Cortex of kidney (tissue), 1 donor: ENCODE measurements at places on chromosomes 2 and 18.

- DNase-seq: no peak
Measured at GRCh38 chr2:69285379-69285894, 101.6 kb downstream of the GFPT1 start.

DNA sequence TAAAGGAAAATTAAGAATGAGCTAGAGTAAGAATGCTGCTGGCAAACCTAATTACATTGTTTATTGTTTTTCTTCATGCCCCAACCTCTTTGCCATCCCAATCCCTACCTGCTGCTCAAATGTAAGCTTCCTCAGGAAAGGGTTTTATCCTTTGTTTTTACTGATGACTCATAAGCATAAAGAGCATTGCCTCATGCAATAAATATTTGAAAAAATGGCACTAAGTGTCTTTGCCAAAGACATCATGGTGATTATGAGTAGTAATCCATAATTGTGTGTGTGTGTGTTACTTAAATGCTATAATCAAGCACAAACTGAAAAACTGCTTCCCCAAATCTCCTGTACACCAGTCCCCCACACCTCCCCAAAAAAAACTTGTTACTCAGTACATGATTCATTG, 53.4 kb downstream of the DNER start:
- DNase-seq: no peak

DNA sequence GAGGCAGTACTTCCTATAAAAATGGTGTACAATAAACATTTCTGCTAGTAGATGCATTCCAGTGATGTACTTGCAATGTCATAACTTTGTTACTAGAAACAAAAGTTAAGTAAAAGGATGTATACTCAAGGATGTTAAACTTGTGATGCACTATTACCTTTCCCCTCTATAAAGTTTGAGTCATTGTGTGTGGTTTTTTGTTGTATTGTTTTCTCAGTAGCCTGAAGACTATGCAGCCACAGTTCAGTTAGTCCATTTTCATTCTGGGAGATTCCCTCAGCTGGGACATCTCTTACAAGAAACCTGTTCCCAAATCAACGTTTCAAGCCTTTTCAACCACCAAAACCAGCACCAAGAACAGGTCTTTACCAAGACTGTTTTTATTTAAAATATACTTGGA, 5.6 kb downstream of the ATP5MC3 start:
- DNase-seq: no peak

DNA sequence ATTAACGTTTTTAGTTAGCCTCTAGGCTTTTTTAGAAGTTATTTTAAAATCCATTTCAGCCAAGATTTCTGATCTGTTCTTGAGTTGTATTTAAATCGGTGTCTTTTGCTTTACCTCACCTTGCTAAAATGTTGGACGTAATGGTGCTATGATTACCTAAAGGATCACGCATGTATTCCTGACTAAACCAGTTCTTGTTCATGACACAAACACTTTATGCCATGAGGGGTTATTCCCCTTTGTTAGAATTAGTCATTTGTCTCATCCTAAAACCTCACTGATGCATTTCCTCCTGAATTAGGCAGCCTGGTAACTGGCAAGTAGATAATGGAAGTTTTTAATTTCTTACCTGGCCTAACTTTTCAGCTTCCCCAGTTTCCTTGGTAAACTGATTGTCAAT, 185.4 kb upstream of the TANK start:
- DNase-seq: no peak

DNA sequence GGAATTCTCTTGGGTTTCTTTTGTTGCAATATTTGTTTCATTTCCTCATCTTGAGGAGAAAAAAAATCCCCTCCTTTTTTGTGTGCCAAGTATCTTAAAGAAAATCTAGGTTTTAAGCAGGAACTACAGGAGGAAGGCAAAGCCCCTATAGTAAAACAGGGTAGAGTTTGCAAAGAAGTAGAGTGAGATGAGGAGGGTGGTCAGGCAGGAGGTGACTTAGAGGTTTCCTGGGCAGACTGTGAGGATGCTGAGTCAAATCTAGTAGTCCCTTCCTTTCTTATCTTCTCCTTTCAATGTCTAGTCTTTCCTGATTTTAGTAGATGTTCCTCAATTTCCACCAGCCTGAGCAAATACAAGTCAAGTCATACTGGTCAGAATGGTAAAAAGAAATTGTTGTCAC, 222.5 kb downstream of the PMAIP1 start:
- no peak for DNase-seq

DNA sequence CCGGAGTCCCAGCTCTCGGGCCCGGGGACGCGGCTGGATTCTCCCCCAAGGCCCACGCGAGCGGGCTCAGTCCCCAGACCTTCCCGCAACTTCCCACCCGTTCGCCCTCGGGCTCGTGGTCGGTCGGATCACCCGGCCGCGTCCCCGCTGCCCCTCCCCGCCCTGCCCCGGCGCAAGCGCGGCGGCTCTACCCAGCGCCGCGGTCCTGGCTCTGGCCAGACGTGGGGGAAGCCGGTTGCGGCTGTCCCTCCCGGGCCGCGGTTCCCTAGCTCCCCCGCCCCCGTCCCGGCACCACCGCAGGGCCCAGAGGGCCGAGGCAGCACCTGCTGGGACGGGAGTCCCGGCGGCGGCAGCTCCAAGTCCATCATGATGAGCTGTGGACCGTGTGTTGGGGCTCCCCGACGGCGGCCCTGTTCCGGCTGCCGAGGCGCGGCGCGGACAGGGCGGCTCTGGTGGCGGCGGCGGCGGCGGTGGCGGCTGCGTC, 276 bp downstream of the NFE2L2 start:
- no peak for DNase-seq

- DNase-seq: no peak
Measured at GRCh38 chr2:235598532-235599531, 105.0 kb downstream of the AGAP1 start.

DNA sequence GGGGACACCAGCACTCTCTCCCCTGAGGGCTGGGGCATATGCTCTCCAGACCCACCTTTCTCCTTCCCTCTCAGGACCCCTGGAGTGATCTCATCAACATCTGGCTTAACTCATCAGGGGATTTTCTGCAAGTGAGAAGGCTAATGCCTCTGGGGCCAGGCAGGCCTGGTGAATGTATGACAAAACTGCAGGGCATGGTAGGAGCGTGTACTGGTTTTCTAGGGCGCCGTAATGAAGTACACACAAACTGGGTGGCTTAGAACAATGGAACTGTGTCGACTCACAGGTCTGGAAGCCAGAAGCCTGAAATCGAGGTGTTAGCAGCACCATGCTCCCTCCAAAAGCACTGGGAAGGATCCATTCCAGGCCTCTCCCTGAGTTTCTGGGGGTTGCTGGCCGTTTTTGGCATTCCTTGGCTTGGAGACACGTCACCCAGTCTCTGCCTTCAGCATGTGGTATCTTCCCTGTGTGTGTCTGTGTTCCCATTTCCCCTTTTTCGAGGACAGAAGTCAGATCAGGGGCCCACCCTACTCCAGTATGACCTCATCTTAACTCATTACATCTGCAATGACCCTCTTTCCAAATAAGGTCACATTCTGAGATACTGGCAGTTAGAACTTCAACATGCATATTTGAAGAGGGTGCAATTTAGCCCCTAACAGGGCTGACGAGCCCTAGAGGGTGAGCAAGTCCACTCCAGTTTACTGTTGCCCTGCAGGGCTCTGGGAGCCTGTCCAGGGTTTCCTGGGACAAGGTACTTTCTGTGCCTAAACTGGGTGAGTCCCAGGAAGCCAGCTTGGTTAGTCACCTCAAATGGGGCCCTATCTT, 45.5 kb upstream of the CAB39 start:
- DNase-seq: no peak

GRCh38 chr2:20067992-20068584, 16.7 kb upstream of the LAPTM4A start:
- DNase-seq: no peak

- DNase-seq: no peak
Measured at GRCh38 chr2:171420728-171421563, 12.8 kb downstream of the METTL8 start.

DNA sequence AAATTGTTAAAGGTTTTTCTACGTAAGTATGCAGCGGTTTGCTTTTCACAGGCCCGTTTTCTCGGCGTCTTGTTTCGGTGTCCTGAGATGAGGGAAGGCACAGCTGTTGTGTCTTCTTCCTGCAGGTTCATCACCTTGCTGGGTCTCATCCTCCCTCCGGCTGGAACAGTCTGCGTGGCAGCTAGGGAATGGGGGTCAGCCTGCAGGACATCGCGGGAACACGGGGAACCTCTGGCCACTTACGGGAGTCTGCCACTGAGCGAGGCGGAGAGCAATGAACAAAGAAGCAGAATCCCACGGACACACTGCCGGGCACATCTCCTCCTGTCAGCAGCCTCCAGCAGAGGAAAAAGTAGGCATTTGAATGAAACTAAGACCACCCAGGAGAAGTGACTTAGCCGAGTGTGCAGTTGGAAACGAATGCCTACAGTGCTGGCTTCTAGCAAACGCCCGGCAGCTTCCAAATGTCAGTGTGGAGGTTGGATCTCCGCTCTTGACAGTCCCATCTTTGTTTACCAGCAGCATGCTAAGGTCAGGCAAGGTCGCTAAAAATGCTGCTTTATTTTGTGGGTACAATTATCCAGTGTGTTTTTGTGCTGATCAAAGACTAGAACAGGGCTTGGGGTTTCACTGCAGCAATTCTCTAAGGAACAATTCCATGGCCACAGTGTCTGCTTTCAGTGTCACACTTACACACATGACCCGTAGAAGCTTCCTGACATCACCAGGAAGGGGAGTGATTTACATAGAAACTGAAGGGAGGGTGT, 109.8 kb upstream of the SEC11C start:
- no peak for DNase-seq

DNA sequence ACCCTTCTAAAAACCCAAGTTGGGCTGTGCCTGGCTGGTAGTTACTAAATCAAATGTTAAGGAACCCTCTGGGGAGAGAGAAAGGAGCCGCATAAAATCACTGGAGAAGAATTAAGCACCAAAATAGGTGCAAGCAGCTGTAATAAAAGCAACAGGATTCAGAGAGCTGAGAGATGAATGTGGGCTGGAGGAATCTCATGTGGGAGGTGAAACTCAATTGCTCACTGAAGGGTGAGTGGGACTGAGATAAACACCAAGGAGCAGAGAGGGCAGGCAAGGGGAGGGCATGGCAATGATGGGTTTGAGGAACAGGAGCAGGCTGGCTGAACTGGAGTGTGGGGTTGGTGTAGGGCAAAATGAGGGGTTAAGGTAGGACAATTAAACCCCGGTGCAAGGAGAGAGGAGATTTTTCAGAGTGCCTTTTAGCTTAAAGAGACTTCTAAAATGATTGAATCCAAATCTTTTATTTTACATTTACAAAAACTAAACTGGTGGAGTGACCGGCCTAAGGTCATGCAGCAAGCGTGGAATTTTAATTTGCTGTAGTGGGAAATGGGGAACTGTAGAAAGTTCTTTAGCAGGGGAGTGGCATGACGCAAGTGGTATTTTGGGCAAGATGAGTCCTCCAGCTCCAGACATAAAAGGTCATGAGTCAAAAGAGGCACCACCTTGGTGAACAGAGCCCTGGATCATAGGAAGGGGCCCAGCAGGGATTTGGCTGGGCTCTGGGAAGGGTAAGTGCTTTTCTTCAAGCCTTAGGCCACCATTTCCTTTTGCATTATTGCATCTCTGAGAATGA, 10.5 kb downstream of the PLB1 start:
- no peak for DNase-seq
